Stimulated activated CD8-positive, alpha-beta memory T cell treated with anti-CD3 and anti-CD28 coated beads, Interleukin-15, amount 100 ng/mL, for 4 hours (primary cell): ENCODE measurements at places on chromosomes 5 and 9.

GRCh38 chr9:23682891-23683431, 143.1 kb downstream of the ELAVL2 start:
- no peak for DNase-seq

- no peak for DNase-seq
Measured at GRCh38 chr5:122963305-122963704, 73.2 kb downstream of the PPIC start.

DNA sequence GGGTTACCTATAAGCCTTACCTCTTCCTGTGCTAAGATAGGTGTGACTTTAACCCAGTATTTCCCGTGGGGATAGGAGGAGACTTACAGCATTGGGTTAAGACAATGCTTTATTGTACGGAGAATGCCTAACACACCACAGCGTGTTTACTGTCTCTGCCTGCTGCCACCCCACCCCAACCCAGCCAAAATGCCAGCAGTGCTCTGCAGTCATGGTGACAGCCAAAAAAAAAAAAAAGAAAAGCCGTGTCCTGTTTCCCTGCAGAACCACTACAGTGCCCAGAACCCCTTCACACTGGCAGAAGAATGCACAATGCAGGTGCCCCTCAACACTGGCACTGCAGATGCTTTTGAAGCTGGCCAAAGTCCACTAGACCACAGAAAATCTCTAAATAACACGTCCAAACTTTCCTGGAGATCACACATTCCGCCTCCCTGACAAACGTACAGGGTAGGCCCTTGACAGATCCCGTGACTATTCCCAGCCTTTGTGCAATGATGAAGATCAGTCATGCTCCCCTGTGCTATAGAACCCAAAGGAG, 102.2 kb downstream of the SERINC5 start:
- DNase-seq, result no peak

DNA sequence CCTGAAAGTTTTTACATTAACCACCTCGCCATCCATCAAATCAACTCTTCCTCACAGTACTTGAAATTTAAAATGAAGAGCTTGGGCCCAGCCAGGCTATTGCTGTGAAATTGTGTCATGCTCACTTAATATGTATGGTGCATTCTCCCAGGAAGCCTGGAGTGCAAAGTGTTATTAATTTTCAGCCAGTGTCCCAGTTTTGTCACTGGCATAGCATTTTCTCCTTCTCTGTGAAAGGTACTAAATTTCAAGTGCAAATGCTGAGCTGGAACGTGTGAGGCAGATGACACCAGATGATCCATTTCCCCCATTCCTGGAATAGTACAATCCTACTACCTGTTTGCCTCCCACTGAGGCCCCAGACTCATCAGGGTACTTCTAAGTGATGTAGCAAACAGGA, 397.6 kb upstream of the ACTBL2 start:
- no peak for DNase-seq

- no peak for DNase-seq
Measured at GRCh38 chr5:537098-537497, 12.8 kb upstream of the SLC9A3 start.

DNA sequence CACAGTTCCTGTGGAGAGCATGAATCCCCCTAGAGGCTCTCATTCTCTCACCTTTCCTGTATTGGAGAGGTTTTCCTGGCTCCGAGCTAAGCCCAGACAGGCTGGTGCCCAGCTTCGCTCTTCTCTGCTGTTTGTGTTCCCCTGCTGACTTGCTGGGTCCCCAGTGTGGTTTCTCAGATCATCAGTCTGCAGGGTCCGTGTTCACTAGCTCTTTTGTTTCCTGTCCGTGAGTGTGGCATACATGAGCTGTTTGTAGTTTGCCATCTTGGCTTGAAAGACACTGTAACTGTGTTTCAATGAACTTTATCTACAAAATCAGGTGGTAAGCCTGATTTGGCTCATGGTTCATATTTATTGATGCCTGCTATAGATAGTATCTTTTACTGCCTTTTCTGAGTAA, 23.8 kb downstream of the LOX start:
- DNase-seq, result no peak

- no peak for DNase-seq
Measured at GRCh38 chr9:123924727-123925126, 5.2 kb downstream of the DENND1A start.

GRCh38 chr5:6822068-6822467, 108.8 kb downstream of the TENT4A start:
- no peak for DNase-seq

- no peak for DNase-seq
Measured at GRCh38 chr5:32522429-32523143, 62.8 kb upstream of the SUB1 start.

GRCh38 chr9:133713150-133713959, 24.8 kb downstream of the SARDH start:
- no peak for DNase-seq
